ENCODE measurements at places on chromosomes 4 and X.

GRCh38 chr4:76984788-76985211 is 35.2 kb downstream of the SEPTIN11 start:
- DNase-seq: peak; percentile 99

DNA sequence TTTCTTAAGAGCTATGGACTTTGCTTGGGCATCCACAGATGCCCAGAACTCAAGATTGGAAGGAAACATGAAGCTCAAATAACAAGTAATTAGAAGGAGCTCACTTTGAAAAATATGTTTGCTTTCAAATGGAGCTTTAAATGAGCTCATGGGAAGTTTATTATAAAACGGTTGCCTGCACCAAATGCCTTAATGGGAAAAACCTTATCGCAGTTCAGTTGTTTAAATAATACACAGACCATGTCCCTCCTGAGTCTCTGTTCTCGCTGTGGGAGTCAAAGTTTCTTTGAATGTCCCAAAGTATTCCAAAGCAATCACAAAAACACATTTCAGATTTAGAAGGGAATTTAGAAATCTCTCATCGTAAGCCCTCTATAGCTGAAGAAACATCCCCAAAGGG is 31.6 kb upstream of the STIM2 start:
- no peak for DNase-seq

DNA sequence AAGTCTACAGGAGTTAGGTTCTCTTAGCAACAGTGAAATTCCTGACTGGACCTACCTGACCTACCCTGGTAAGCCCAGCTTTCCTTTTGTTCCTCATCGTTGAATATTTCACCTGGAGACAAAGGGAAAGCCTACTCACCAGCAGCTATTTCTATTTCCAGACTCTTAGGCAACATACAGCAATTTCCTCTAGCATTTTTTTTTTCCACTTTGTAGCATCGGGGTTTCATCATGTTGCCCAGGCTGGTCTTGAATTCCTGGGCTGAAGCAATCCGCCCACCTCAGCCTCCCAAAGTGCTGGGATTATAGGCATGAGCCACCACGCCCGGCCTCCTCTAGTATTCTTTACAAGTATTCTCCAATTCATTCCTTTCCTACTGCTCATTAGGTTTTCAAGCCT is 6.8 kb upstream of the S100G start:
- DNase-seq: peak; percentile 72

GRCh38 chr4:76445911-76446310 is 10.9 kb downstream of the SHROOM3 start:
- DNase-seq: no peak

DNA sequence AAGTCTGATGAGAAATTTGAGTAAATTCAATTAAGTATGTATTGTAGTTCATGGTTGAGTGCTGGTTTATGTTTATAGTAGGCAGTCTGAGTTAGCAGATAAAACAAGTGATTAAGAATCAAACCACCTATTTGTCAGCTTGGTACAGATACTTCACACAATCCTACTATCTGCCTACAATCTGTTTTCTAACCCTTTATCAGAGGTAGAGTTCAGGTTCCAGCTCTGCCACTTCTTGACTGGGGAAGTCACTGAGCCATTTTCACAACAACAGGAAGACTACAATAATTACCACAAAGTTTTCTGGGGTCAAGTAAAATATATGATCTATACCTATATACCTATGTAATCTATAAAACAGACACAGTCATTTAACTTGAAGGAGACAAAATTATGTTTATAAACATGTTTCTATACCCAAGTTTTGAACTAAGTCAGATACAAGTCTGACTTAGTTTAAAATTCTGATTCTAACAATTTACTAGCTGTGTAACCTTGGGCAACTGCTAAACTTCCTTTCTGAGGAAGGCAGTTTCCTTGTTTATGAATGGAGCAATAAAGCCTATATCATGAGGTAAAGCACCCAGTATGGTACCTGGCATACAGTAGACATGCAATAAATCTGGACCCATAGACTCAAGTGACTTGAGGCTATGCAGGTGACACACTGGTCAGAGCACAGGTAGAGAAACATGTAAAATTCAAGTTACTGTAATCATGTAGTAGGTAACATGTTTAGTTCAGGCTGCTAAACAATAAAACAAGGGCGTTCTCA is 37.2 kb upstream of the BDH2 start:
- DNase-seq: no peak

DNA sequence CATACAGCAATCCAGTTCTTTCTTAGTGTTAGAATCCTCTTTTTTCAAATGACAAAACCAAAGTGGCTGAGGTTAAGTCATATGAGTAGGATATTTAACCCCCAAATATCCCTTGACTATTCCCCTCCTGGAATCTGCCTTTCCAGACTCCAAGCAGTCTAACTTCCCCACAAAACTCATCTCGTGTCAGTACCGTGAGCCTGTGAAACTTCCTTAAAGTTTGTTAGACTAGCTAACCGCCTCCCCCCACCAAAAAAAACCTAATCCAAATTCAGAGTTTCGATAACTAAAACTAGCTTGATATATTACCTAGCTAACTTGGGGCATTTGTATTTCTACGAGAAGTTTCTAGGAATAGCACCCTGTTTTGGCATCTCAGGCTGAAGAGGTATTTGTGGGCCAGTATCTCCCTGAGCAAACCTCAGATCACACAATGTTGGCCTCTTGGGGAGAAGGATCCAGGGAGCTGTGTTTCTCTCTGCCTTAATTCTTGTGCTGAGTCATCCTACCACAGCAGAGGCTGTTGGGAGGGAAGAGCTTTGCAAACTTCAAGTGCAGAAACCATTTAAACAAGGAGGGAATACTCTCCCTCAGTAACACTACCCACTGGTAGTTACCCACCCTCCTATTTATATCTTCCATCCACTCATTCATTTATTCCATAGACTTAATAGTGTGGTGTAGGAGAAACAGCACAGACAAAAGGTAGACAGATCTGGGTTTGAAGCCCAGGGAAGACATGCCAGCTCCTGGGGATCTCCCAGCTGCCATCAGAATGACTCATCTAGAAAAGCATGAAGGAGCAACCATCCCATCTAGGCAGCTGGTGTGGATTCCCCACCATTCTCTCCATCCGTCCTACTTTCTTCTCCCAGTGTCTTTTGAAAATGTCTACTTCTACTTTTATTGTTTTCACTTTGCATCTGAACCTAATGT is 39.3 kb upstream of the TXK start:
- DNase-seq: peak; percentile 90

DNA sequence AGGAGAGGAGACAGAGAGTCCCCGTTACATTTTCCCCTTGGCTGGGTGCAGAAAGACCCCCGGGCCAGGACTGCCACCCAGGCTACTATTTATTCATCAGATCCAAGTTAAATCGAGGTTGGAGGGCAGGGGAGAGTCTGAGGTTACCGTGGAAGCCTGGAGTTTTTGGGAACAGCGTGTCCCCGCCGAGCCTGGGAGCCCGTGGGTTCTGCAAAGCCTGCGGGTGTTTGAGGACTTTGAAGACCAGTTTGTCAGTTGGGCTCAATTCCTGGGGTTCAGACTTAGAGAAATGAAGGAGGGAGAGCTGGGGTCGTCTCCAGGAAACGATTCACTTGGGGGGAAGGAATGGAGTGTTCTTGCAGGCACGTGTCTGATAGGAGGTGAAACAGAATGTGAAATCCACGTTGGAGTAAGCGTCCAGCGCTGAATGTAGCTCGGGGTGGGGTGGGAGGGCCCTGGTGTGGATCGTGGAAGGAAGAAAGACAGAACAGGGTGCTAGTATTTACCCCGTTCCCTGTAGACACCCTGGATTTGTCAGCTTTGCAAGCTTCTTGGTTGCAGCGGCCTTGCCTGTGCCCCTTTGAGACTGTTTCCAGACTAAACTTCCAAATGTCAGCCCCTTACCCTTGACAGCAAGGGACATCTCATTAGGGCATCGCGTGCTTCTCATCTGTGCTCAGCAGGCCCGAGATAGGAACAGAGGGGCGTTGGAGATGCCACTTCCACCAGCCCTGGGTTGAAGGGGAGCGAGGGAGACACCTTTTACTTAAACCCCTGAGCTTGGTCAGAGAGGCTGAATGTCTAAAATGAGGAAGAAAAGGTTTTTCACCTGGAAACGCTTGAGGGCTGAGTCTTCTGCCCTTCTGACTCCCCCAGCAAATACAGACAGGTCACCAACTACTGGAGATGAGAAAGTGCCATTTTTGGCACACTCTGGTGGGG is 2.7 kb downstream of the SHOX start:
- DNase-seq: no peak

DNA sequence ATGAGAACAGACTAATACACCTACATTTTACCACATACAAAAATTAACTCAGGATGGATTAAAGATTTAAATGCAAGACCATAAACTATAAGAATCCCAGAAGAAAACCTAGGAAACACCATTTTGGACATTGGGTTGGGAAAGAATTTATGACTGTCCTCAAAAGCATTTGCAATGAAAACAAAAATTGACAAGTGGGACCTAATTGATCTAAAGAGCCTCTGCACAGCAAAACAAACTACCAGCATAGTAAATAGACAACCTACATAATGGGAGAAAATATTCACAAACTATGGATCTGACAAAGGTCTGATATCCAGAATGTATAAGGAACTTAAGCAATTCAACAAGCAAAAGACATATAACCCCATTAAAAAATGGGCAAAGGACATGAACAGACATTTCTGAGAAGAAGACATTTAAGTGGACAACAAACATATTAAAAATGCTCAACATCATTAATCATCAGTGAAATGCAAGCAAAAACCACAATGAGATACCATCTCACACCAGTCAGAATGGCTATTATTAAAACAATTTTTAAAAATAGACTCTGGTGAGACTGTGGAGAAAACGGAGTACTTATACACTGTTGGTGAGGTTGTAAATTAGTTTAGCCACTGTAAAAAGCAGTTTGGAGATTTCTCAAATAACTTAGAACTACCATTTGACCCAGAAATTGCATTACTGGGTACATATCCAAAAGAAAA is 221.7 kb upstream of the DIPK2B start:
- DNase-seq: no peak

DNA sequence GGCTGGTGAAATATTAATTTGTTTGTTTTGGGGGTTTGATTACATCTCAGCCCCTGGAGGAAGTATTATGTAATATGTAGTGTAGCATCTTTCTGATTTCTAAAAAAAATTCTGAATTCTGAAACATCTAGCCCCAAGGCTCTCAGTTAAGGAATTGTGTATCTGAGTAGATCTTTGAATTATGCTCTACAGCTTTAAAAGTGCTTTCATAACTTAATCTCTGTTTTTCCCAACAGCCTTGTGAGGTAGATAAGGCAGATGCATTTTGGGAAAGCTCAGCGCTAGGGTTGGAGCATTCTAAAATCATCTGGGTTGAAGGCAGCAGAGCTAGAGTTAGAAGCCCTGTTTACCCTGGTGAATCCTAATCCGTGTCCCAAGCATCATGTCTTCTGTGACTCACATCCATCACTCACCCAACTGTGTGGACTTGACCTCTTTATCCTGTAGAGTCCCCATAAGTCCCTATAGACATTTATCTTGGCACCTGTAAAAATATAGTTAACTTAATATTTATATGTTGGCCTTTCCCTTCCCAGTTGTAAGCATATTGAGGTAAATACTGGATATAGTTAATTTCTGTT is 49.8 kb downstream of the FNIP2 start:
- peak; percentile 50 for DNase-seq

DNA sequence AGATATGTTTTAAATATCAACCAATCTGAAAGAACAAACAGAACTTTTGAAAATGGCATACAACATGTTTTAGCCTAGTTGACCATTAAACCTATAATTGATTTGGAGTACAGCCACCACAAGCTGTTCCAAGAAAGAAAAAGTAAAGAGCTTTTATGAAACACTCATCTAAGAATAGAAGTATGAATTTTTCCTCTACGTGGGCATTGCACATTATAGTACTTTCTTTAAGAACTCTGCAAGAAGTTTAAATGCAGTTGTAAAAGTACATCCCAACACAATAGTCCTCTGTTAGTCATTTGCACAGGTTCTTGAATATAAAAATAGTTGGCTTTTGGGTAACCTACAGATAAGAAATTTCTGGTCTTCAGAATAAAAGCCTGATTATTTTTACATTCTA is 933.6 kb upstream of the ADGRL3 start:
- DNase-seq: no peak

GRCh38 chr4:954211-955020 is 19.0 kb downstream of the DGKQ start:
- DNase-seq: no peak

GRCh38 chr4:6232836-6233785 is 32.8 kb upstream of the JAKMIP1 start:
- DNase-seq: no peak

DNA sequence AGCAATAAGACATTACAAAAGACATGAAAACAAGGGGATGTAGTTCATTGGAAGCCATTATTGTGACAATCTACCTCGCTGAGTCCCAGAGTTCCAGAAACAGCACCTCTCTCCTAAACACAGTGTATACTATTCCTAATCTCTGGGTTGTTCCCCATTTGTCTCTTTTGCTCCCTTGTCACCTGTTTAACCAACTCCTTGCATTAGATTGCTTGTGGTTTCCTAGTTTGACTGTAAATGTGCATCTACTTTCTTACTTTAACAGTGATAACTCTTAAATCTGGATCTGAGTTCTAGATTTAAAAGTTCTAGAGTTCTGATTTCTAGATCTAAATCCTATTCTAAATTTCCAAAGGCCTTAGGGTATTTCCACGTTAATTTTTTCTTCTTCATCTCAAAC is 71.6 kb upstream of the TET2 start:
- no peak for DNase-seq

- DNase-seq: no peak
Observed at GRCh38 chr4:101201421-101201820, 145.9 kb downstream of the PPP3CA start.

DNA sequence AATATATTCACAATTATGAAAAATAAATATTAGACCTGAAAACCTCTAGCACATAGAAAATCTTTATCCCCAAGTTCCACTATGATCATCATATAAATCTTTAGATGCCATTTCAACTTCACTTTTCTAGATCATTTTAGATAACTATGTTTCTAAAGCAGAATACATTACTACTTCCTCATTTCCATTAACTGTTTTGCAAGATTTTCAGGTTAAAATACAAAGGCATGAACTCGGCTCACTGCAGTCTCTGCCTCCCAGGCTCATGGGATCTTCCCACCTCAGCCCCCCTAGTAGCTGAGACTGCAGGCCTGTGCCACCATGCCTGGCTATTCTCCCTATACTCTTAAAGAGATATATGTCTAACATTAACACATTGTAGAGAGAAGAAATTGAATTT is 1365.9 kb upstream of the AGA start:
- no peak for DNase-seq

GRCh38 chr4:24917076-24917856 is 4.4 kb upstream of the CCDC149 start:
- DNase-seq: no peak

GRCh38 chrX:69045616-69046345 is 119.5 kb downstream of the PJA1 start:
- no peak for DNase-seq

GRCh38 chr4:138445098-138445497 is 202.9 kb upstream of the SLC7A11 start:
- no peak for DNase-seq

DNA sequence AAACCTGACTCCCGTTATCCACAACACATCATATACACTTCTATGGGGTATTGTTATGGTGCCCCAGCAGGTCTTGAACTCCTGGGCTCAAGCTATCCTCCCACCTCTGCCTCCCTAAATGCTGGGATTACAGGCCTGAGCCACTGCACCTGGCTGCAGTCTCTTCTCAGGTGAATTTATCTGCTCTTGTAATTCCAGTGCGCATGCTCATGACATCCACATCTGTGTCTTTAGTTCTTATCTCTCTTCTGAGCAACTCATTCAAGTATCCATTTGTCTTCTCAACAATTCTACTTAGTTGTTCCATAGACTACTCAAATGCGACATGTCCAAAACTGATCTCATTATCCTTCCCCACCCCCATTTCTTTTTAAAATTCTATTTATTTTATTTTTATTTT is 20.5 kb upstream of the MID2 start:
- no peak for DNase-seq
